Activated CD4-positive, alpha-beta memory T cell treated with anti-CD3 and anti-CD28 coated beads, Interleukin-2, amount 10 ng/mL, durations not matched to agents 7 days and 5 days (primary cell): ENCODE measurements at places on chromosomes 7 and 10. TPM values are rescaled to one million over a fixed set of nuclear protein-coding genes. Genes with fewer than 3 reads are reported as not detected.

DNA sequence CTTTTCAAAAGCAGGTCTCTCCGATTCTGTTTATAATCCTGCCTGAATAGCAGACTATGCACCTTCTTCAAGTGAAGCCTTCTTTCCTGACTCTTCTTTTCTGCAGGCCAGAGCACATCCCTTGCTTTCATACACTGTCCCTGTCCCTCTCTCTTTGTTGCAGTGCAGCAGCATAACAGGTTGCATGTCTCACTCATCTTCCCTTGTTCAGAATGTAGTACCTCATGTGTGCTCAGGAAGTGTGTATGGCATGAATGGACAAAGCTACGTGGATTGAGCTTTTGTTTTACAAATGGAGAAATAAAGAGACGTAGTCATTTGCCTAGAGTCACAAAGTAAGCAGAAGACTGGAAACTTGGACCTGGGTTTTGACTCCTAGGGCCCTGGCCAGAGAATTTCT is 68.0 kb downstream of the PTPRZ1 start:
- H3K4me3 ChIP-seq: no peak overlapping the region
- DNase-seq: no peak
- no peaks in the 10 kb centered on the region for H3K4me1 ChIP-seq
- no peak overlapping the region for H3K27ac ChIP-seq
- H3K27me3 ChIP-seq: no peaks in the 10 kb centered on the region

DNA sequence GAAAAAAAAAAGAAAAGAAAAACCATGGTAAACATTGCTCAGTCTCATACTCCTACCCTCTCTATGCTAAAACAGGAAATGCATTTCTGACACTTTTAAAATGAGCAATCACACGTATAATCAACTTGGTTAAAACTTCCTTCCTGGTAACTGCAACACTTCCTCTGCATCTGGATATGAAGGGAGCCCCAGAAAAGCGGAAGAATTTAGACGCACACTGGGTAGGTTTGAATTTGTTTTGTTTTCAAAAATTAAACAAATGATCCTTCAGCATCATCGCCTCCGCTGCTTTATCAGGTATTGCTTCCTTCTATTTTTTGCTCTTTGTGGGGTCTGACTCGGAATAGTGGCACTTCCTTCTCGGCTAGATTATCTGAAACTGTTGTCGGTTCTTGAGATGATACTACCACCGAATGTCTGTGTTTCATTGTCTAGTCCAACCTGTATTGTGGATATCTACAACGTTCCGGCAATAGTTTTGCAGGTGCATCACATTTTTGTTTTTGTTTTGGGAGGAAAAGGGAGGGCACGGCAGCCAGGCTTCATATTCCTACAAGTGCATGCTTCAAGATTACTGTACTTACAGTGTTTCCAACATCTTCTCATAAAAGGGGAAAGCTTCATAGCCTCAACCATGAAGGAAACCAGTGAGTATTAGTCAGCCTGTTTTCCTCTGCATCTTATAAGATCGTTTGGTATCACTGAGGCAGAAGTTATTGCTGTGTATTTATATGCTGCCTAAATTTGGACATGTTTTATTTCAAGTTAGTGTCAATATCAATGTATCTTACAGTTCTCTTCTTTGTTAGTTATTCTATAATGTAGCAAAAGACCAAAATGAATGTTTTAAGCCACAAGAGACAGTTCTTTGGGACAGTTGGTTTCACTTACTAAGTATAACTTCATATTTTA is at the start of gene PIK3CG:
Gene PIK3CG, plus strand, starts transcription at position 153 of the 912 bp plus-strand sequence. CDS start 2,280 bp downstream, outside the sequence.
- H3K27ac ChIP-seq: peak within 1 kb of the TSS; percentile 92
- H3K4me3 ChIP-seq: peak within 1 kb of the TSS; percentile 94
- no peaks in the 10 kb centered on the region for H3K27me3 ChIP-seq
- H3K36me3 ChIP-seq: peaks cover 42% of the 10 kb centered on the region

- H3K27me3 ChIP-seq: peaks cover 64% of the 10 kb centered on the region
- no peak for DNase-seq
- H3K4me3 ChIP-seq: no peak overlapping the region
Measured at GRCh38 chr10:30056767-30057355, 2.5 kb downstream of the JCAD start.

DNA sequence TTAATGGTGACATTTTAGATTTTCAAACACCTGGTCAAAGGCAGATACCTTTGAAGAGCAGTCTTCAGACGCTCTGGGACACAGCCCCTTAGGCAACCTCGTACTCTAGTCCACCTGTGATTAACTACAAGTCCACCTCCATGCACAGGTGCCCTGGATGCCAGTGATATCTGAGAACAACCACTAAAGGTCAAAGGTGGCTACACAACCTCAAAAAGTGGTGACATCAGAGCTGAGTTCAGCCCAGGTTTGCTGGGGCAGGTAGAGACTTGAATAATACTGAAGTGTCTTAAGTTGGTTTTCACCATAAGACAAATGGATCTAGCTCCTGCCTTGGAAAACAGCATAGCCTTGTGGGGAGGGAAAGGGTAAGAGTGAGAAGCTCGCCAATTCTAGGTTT is 143.4 kb upstream of the ADO start:
- no peak overlapping the region for H3K27ac ChIP-seq
- H3K27me3 ChIP-seq: no peaks in the 10 kb centered on the region
- H3K4me1 ChIP-seq: no peaks in the 10 kb centered on the region
- no peaks in the 10 kb centered on the region for H3K36me3 ChIP-seq
- no peak for DNase-seq

DNA sequence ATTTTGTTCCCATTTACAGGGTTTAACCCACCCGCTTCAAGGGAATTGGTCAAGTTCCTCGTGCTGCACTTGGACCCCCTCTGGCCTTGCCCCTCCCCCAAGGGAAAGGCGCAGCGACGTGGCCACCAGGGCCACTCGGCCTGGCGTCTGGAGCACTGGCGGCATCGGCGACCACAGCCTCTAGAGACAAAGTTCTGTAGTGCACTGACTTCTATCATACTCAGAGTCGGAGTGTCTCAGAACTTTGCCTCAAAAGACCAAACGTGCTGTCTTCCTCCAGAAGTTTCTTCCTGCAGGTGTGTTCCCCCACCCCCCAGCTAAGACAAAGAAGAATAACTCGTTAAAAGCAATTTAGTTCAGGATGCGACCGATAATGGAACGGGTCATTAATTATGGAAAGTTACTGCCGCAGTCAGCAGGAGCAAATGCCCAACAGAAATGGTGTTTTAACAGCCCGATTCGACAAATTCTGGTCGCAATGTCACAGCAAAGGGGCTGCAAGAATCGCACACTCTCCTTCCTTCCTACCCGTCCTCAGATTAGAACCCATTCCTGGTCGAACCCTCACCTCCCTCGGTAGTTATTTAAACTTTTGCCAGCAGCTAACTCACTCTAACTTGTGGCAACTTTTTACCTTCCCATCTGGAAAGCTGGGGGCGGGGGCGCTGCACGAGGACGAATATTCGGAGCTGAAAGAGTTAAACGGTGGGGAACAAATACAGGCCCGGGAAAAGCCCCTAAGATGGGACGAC is 202.1 kb upstream of the NFE2L3 start:
- peaks cover 8% of the 10 kb centered on the region for H3K27me3 ChIP-seq
- H3K4me3 ChIP-seq: peak overlapping the region; percentile 80
- peak overlapping the region; percentile 41 for H3K27ac ChIP-seq

DNA sequence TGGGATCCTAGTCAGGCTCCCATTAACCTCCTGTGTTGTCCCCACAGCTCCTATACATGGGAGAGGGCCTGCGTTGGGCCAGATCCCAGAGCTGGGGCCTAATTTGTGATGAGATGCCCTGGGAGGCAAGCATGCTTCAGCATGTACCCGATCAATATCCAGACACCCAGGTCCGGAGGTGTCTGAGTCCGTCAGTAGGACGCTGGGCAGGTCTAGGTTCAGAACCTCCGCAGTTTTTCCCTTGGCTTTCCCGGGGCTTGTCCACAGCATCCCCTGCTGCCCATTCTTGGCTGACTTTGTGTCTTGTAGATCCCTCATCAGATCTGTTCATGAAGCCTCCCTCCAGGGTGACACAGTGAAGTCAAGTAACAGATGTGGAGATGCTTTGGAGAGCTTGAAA is 32.7 kb upstream of the RBAK start:
- H3K4me3 ChIP-seq: no peak overlapping the region
- no peak for DNase-seq
- no peaks in the 10 kb centered on the region for H3K27me3 ChIP-seq
- no peaks in the 10 kb centered on the region for H3K4me1 ChIP-seq
- no peak overlapping the region for H3K27ac ChIP-seq
- peaks cover 17% of the 10 kb centered on the region for H3K36me3 ChIP-seq

GRCh38 chr7:917255-918117 is 37.0 kb downstream of the ADAP1 start:
- H3K36me3 ChIP-seq: no peaks in the 10 kb centered on the region
- no peak for DNase-seq
- H3K27me3 ChIP-seq: peaks cover 7% of the 10 kb centered on the region
- H3K27ac ChIP-seq: no peak overlapping the region

DNA sequence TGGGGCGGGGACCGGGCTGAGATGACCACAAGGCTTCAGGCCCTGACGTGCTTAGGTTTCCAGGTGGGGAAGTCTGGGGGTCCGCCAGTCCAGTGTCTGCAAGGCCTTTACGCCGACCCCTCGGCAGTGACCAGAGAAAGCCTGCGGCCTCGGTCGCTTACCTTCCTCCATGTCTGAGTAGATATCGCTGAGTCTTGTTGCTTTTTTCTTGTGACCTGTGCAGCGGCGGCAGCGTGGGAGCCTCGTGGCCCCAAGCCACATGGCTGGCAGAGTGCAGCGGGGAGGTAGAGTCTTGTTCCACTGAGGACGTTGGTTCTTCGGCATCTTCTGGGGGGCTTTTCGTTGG is 329 bp downstream of the NOLC1 start:
- no peaks in the 10 kb centered on the region for H3K27me3 ChIP-seq
- peak overlapping the region; percentile 90 for H3K4me3 ChIP-seq
- peak; percentile 49 for DNase-seq
- H3K36me3 ChIP-seq: peaks cover 65% of the 10 kb centered on the region
- H3K4me1 ChIP-seq: peaks cover 60% of the 10 kb centered on the region
- H3K27ac ChIP-seq: peak overlapping the region; percentile 87

GRCh38 chr7:3301831-3302618 is 973 bp downstream of the SDK1 start:
- peaks cover 10% of the 10 kb centered on the region for H3K4me1 ChIP-seq
- H3K36me3 ChIP-seq: no peaks in the 10 kb centered on the region
- DNase-seq: no peak
- H3K4me3 ChIP-seq: peak overlapping the region; percentile 63
- H3K27ac ChIP-seq: no peak overlapping the region
- peaks cover 63% of the 10 kb centered on the region for H3K27me3 ChIP-seq

DNA sequence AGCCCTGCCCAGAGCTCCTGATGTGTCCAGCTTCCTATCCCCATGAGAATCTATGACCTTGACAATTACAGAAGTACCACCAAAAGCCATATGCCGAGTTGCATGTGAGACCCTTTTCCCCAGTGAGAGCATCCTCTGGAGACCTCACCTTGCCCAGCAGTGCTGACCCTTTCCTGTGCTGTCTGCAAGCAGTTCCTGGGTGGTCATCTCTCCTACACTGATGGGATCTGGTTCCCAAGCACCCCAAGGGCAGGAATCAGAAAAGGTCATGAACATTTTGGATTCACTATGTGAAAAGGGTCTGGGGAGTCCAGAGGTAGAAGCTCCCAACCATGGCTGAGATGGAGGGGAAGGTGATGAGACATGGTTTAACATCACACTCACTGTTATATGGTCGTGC is 18.2 kb downstream of the SFTPD start:
- peaks cover 29% of the 10 kb centered on the region for H3K27me3 ChIP-seq
- no peaks in the 10 kb centered on the region for H3K4me1 ChIP-seq
- DNase-seq: no peak
- no peak overlapping the region for H3K27ac ChIP-seq
- H3K36me3 ChIP-seq: no peaks in the 10 kb centered on the region
- H3K4me3 ChIP-seq: no peak overlapping the region

- H3K27ac ChIP-seq: no peak overlapping the region
- H3K4me1 ChIP-seq: peaks cover 16% of the 10 kb centered on the region
- H3K36me3 ChIP-seq: no peaks in the 10 kb centered on the region
- H3K27me3 ChIP-seq: no peaks in the 10 kb centered on the region
- no peak overlapping the region for H3K4me3 ChIP-seq
Measured at GRCh38 chr10:132684164-132684891, 101.6 kb downstream of the NKX6-2 start.

- peaks cover 18% of the 10 kb centered on the region for H3K36me3 ChIP-seq
- H3K27ac ChIP-seq: peak overlapping the region; percentile 74
Measured at GRCh38 chr7:150404172-150404804, 25.2 kb downstream of the ZNF775 start.

DNA sequence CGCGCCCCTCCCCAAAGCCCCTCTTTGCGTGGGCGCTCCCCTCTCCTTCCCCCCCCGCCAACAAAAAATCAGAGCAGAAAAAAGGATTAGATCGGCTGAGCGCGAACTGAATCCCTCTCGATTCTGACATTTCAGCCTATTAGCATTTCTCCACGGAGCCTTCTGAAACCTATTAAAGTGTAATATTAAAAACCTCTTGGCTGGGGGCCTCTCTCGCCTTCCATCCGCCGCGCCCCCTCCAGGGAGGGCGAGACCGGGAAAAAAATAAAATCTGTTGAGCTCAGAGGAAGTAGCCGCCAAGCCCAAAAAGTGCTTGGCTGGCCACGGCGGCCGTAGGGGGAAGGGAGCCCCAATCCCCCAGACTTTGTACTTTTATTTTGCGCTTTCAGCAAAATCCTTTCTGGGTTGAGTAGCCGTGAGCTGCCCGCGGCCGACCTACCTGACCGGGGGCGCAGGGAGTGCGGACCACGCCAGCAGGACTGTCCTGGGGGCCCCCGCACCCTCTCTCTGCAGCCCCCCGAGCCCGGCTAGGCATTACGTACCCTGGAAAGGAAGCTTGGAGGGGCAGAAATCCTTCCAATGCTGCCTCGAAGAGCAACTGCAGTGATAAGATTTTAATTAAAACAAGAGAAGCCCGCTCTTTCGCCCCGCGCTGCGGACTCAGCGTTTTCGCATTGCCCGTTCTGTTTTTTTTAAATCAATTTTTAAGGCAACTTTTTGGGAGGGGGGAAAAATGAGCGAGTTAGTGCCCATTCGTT is 1.3 kb upstream of the TNRC18 start:
- H3K36me3 ChIP-seq: peaks cover 2% of the 10 kb centered on the region
- H3K27ac ChIP-seq: peak overlapping the region; percentile 58
- peak overlapping the region; percentile 37 for H3K4me3 ChIP-seq
- H3K4me1 ChIP-seq: peaks cover 51% of the 10 kb centered on the region
- no peak for DNase-seq

- no peaks in the 10 kb centered on the region for H3K4me1 ChIP-seq
- no peak for DNase-seq
- H3K4me3 ChIP-seq: no peak overlapping the region
- no peak overlapping the region for H3K27ac ChIP-seq
- no peaks in the 10 kb centered on the region for H3K27me3 ChIP-seq
- no peaks in the 10 kb centered on the region for H3K36me3 ChIP-seq
Measured at GRCh38 chr7:47480576-47481538, 101.1 kb downstream of the TNS3 start.

GRCh38 chr10:132192076-132192975 is 5.6 kb downstream of the DPYSL4 start:
- H3K27me3 ChIP-seq: peaks cover 22% of the 10 kb centered on the region
- no peaks in the 10 kb centered on the region for H3K4me1 ChIP-seq

GRCh38 chr7:65342723-65343629 is 30.7 kb upstream of the ZNF92 start:
- H3K27ac ChIP-seq: no peak overlapping the region
- H3K36me3 ChIP-seq: no peaks in the 10 kb centered on the region
- H3K4me3 ChIP-seq: no peak overlapping the region
- no peak for DNase-seq
- H3K27me3 ChIP-seq: peaks cover 2% of the 10 kb centered on the region

The FAM25A gene
- not detected for total RNA-seq

The PNLIPRP2 gene
- not detected for total RNA-seq

The LMOD2 gene
- total RNA-seq: not detected

The HYAL4 gene
- total RNA-seq: not detected

The PNLIPRP3 gene
- total RNA-seq: not detected

The GET4 gene
- total RNA-seq: 32.6 TPM

The CCDC201 gene
- total RNA-seq: not detected

The CPA4 gene
- total RNA-seq: not detected

The CRHR2 gene
- total RNA-seq: not detected
